CD4-positive, alpha-beta T cell treated with Interleukin-15 for 1 hour (primary cell): ENCODE measurements at places on chromosomes 2 and 18.

GRCh38 chr2:98376996-98377395 lies 30.7 kb downstream of the CNGA3 start:
- no peak for DNase-seq

GRCh38 chr2:85886590-85886989 lies 2.2 kb downstream of the ST3GAL5 start:
- no peak for DNase-seq

DNA sequence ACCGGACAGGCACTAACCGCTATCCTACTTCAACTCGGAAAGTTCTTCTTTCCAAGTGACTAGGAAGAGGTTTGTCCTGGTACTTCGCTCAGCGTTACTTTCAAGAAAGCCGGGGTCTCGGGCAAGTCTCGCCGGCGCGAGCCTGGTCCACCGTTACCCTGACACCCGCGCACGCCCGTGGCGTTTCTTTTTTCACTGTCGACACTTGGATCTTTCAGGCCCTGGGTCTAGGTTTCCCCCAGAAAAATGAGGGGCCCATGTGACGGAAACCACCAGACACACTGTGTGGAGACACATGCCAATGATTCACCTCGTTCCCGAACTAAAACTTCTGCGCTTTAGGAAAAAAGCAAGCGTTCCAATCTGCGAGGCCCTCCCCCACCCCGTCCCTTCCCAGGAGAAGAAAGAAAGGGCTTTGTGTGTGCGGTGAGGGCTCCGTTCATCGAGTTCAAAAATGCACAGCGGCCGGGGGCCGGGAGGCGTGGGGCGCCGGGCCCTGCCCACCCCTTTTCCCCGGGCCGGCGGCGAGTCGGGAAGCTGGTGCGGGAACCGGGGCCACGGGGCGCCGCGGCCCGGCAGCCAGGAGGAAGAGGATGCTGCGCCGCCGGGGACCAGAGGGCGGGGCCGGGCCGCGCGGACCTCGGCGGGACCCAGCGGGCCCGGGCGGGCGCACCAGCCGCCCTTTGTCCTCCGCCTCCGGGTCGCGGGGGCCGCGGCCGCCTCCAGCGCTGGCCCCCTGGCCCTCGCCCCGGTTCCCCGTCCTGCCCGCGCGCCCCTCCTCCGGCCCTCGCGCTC lies 2.6 kb downstream of the ZNF521 start:
- DNase-seq = no peak

GRCh38 chr2:113015655-113016054 lies 10.4 kb downstream of the IL36A start:
- DNase-seq = no peak

- no peak for DNase-seq
Observed at GRCh38 chr2:68396093-68396492, 31.0 kb downstream of the PLEK start.

DNA sequence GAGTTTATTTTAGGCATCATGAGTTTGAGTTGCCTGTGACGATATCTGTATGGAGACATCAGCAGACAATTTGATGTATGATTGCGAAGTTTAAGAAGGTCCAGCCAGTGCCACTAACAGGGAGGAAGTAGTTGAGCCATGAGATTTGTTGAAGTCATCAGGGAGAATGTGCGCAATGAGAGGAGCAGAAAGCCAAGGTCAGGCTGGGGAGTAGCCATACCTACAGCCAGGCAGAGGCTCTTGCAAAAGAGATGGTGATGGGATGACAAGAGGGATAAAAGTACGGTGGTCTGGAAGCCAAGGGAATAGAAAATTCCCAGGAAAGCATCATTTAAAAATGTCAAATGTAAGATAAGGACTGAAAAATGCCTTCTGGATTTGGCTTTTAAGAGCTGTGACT lies 51.2 kb downstream of the LIMS1 start:
- peak; percentile 58 for DNase-seq

GRCh38 chr18:48049757-48050156 lies 119.3 kb upstream of the SMAD2 start:
- no peak for DNase-seq

DNA sequence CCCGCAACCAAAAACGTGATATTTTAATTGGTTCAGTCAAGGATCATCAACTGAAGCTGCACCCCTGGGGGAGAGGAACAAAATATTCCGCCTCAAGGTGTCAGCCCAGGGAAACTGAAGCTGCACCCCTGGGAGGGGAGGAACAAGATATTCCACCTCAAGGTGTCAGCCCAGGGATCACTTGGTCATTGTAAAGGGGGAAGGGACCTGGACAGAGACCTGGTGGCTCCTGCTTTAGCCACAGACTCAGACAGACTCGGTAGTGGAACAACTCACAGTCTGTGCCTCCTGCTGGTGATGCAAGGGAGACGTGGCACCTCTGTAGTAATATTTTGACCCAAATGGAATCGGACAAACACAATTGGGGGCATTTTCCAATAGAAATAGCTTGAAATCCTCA lies 75.1 kb downstream of the GBX2 start:
- no peak for DNase-seq

DNA sequence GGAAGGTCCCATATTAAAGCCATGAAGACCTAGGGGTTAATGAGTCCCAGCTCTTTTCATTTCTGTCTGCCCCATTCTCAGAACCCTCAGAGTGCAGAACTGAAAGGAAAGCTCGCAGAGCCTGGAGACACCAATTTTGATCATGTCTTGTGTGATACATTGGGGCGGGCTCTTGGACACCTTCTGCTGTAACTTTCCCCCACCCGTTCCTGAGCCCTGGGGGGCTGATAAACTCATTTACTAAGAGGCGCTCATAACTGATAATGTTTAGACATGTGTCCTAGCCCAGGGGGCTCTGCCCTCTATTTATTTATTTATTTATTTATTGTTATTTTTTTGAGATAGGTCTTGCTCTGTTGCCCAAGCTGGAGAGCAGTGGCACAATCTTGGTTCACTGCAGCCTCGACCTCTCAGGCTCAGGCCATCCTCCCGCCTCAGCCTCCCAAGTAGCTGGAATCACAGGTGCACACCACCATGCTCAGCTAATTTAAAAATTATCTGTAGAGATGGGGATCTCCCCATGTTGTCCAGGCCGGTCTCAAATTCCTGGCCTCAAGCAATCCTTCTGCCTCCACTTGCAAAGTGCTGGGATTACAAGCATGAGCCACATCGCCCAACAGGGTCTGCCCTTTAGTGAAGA lies 72.4 kb upstream of the HAAO start:
- DNase-seq = no peak

DNA sequence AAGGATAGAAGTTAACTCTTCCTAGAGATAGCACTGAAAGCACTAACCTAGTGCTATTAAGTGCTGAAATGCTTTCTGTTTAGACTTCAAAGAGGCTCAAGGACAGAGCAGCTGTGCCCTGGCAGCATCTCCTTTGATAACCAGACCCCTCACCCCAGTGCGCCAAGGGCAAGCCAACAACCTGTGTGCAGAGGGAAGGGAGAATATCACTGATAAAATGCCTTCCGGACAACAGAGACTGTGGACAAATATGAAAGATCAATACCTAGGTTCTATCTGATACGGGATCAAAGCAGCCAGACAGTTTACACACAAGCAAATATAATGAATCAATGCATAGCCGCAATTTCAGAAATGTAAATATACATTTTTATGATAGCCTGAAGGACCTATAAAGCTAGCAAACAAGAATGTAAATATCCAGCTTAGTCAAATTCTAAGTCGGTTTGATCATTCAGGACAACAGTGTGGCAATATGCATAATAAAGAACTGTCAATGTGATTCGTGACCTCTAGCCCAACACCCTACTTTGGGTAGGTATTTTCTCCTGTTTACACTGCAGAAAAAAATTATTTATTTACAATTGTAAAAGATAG lies 91.8 kb upstream of the RFX8 start:
- no peak for DNase-seq

- no peak for DNase-seq
Observed at GRCh38 chr18:3319399-3319798, 57.5 kb downstream of the MYL12B start.

- no peak for DNase-seq
Observed at GRCh38 chr2:18208956-18209355, 330.5 kb downstream of the KCNS3 start.

GRCh38 chr18:56727399-56727798 lies 76.2 kb downstream of the WDR7 start:
- no peak for DNase-seq

DNA sequence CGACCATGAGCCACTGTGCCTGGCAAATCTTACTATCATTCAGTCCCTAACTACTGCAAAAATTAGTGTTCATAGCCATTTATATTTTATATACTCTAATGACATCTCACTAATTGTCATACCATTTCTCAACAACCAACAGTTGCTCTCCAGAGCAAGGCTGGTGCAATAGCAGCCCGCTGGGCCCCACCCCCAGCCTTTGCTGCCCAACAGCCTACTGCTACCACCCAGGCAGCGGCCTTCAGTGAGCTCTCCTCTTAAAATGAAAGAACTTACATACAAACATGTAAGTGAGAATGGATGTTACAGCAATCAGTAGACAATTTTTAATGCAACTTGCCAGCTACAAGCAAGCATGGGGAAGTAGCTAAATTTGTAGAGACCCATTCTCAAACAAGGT lies 90.5 kb downstream of the HNRNPLL start:
- no peak for DNase-seq

DNA sequence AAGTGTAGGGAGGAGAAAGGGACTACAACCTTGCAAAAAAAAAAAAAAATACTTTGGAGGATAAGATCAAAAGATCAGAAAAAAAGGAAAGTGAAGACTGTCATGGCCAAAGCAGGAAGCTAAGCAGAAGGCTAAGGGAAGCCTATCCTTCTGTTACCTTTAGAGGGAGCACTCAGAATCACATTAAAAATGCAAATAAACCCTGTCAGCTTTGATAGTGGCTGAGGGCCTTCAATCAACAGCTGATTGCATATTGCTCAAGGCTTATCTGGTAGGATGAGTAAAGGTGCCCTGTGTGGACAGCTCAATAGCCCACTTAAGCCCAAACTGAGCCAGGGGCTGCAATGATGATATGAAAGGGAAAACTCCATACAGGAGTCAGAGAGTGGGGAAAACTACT lies 1021.2 kb downstream of the LRP1B start:
- no peak for DNase-seq

DNA sequence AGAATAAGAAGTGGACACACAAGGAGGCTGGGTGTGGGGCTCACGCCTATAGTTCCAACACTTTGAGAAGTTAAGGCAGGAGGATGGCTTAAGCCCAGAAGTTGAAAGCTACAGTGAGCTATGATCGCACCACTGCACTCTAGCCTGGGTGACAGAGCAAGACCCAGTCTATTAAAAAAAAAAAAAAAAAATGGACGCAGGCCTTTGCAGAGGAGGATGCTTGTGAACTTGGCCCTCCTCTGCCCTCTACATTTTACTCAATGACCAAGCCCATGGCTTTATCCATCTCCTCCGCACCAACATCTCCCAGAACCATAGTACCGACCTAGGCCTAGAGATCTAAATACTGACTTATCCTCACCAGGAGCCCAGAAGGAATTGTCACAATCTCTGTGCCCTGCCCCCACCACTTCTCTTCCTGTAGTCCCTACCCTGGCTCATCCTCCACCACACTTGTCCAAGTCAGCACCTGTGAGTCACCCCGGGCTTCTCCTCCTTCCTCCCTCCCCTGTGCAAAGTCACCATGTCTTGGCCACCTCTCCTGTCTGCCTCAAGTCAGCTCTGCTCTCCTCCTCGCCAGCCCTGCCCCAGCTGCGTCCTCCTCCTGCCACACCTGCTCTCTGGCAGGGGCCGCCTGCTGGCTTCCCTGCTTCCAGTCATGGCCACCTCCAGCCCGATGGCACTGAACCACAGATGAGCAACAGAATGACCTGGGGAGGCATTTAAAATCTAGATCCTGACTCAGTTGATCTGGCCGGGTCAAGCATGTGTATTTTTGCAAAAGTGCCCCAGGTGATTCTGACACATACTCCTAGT lies 35.8 kb upstream of the ASPRV1 start:
- DNase-seq = peak; percentile 65

DNA sequence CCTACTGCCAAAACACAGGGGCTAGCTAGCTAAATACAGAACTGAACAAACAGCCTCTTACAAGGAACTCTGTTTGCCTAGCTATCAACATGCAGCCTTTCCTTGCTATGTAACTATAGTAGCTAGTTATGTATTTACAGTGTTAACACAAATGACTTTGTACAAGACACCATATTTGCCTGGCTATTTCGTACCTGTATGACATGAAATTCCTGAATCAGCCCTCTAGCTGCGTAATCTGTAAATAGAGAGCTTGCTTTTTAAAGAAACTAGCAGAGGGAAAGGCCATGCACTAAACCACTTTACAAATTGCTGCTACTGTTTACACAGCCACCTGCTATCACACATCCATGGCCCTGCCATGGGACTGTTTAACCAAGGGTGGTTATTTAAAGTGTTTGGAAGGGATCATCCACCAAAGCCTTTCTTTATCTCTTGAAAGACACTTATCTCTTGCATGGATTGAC lies 248.7 kb downstream of the TFCP2L1 start:
- DNase-seq = no peak

DNA sequence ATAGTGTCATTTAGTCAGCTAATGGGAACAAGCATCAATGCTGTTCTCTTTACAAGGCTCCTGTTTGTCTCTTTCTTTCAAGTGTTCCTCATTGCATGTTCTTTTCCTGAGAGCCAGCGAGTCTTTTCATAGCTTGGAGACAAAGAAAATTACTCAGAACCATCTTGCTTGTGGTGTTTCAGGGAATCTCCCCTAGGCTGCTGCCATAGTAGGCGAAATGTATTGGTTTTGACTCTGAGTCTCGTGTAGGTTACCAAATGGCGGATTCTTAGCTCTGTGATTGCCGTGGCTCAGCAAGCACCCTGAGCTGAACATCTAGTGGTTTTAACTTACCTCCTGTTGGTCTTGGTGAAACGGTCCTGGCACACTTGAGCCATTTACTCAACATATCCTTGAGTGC lies 68.7 kb downstream of the RHBDD1 start:
- no peak for DNase-seq

GRCh38 chr2:212727751-212728150 lies 189.1 kb upstream of the ERBB4 start:
- DNase-seq = no peak

- no peak for DNase-seq
Observed at GRCh38 chr2:235194351-235194750, 242.5 kb downstream of the SH3BP4 start.

DNA sequence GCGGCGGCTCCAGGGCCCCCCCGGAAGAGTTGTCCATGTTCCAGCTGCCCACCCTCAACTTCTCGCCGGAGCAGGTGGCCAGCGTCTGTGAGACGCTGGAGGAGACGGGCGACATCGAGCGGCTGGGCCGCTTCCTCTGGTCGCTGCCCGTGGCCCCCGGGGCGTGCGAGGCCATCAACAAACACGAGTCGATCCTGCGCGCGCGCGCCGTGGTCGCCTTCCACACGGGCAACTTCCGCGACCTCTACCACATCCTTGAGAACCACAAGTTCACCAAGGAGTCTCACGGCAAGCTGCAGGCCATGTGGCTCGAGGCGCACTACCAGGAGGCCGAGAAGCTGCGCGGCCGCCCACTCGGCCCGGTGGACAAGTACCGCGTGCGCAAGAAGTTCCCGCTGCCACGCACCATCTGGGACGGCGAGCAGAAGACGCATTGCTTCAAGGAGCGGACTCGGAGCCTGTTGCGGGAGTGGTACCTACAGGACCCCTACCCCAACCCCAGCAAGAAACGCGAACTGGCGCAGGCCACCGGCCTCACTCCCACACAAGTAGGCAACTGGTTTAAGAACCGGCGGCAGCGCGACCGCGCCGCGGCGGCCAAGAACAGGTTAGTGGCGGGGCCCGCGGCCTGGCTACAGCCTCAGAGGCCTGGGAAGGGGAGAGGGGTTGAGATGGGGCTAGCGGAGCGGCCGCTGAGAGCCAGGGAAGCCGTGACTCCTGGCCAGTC lies 965 bp downstream of the SIX3 start:
- DNase-seq = no peak
